ENCODE measurements at places on chromosomes 16 and 17. TPM values are rescaled to one million over a fixed set of nuclear protein-coding genes. Genes with fewer than 3 reads are reported as not detected.

PPP1R27 gene
- total RNA-seq, result not detected

DNA sequence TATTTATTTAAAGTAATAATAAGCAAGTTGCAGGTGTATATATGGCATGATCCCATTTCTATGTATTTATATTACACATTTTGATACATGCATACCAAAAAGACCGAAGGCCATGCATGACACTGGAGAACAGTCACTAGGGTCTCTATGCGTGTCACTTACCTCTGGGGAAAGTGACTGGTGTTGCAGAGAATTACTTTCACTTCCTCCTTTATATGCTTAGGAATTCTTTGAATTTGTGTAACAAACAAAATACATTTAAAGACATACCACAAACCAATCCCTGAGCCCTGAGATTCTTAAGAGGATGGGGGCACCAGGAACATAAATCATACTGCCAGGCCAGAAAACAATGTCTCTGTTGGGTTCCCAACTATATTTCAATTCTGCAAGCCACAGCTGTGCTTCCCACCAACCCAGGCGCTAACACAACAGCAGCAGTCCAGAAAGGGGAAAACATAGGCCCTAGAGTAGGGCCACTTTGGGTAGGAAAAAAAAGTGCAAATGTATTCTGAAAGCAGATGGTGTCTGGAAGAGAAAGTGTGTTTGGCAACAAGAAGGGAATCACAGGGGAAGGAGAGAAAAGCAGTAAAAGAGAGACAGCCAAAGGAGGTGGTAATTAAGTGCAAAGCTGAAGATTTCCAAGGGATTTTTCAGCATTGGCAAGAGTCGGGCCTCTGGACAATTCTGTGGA lies 24.5 kb upstream of the HYDIN start:
- no peak overlapping the region for H3K4me3 ChIP-seq
- DNase-seq, result no peak
- H3K4me1 ChIP-seq, result no peaks in the 10 kb centered on the region

DNA sequence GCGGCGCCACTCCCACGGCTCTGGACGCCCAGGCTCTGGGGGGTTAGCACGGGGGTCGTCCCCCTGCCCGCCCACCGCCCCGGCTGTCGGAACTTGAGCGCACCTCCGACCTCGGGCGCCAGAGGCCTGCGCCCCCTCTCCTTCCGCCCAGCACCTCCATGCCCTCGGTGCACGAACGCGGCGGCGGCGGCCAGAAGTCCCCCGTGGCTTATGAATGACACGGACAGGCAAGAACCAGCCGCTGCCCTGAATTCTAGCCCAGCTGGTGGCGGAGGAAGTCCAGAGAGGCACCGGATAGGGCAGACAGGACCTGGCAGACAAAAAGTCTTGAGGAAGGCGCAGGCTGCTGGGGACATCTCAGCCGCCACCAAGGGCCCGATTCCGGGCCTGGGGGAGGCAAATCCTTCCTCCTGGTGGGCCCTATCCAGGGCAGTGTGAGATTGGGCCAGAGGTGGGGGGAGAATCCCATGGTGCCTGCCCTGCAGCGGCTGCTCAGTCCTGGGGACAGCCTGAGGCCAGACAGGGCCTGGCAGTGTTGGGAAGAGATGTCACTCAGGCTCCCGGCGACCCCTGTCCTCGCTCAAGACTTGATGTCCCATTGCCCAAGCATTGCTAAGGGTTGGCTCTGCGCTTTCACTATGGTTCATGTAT lies 897 bp upstream of the CYGB start:
- peaks cover 59% of the 10 kb centered on the region for H3K27me3 ChIP-seq
- no peak overlapping the region for H3K27ac ChIP-seq
- no peak for DNase-seq
- H3K4me3 ChIP-seq, result no peak overlapping the region
- H3K4me1 ChIP-seq, result no peaks in the 10 kb centered on the region
- H3K36me3 ChIP-seq, result no peaks in the 10 kb centered on the region

GRCh38 chr17:34169496-34169895 lies 85.6 kb upstream of the CCL2 start:
- no peaks in the 10 kb centered on the region for H3K36me3 ChIP-seq
- no peak overlapping the region for H3K27ac ChIP-seq
- H3K4me3 ChIP-seq, result no peak overlapping the region
- peaks cover 4% of the 10 kb centered on the region for H3K4me1 ChIP-seq

HOXB13 gene
- not detected for total RNA-seq

KRTAP3-2 gene
- total RNA-seq, result not detected

DNA sequence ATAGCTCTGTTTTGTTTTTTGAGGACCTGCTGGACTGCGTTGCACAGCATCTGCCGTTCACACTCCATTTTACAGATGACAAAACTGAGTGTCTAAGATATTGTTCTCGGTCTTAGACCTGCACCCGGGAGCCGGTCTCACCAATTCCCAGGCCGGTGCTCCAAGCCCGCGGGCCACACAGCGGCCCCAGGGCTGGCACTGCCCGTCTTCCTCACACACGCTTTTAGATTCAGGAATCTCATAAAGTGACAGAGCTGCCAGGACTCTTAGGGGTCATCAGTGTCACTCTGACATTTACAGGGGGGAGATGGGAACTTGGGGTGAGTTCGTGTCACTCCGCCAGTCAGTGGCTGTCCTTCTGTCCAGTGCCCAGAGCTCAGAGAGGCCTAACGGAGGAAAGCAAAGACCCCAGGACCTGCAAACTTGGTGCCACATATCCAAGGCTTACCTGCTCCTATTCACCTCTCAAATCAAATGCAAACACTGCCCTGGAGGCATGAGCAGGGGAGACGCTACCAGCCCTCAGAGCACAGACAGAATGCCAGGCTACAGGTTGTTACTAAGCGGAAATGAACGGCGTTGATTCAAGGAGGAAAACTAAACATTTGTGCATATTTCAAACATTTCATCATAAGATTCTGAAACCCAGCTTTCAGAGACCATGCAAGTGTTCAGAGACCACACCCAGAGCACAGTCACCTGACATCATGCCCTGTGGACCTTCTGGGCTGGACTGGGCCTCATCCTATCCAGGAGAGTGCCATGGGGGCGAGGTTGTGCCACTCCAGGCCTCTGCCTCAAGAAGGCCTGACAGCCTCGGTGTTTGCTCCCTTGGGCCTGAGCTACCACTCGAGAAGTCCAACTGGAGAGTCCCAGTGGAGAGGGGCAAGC lies 29.5 kb downstream of the TNFRSF13B start:
- no peaks in the 10 kb centered on the region for H3K4me1 ChIP-seq
- no peak overlapping the region for H3K4me3 ChIP-seq
- DNase-seq, result no peak
- no peaks in the 10 kb centered on the region for H3K36me3 ChIP-seq
- H3K27ac ChIP-seq, result no peak overlapping the region
